ENCODE measurements at places on chromosomes 3 and 15.

- no peak for DNase-seq
Observed at GRCh38 chr15:90082140-90082715, 20.0 kb downstream of the IDH2 start.

GRCh38 chr3:140391061-140391460, 286.8 kb upstream of the TRIM42 start:
- DNase-seq: no peak

GRCh38 chr3:151563305-151563704, 102.4 kb upstream of the IGSF10 start:
- no peak for DNase-seq

- DNase-seq: no peak
Observed at GRCh38 chr3:108823227-108823626, 641 bp downstream of the TRAT1 start.

GRCh38 chr3:58009026-58009748, 965 bp downstream of the FLNB start:
- DNase-seq: peak; percentile 28

DNA sequence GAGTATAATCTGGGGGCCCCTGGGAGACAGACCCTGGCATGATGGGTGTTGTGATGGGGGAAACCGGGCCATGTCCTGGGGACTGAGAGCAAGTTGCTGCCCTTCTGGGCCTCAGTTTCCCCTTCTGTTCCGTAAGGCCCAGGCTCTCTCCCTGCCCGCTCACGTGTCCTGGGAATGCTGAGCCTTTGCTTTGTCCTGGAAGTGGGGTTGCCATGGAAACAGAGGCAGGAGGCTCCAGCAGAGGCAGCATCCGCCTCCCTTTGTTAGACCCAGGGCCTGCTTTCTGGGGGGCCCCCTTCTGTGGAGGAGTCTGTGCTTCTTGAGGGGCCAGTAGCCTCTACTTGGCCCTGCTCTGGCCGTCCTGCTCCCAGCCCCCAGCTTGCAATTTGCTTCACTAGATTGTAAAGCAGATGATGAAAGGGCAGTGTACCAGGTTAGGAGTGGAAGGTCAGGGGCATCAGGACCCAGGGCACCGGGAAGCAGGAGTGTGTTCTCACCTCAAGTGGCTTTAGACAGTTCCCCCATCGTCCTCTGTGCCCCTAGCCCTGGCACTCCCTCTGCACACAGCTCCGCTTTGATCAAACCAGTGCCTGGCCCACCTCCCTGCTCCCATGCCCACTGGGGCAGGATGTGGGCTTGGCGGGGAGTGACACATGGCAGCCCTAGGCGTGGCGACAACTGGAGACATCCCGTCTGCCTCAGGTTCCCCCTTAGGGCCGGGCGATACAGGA, 105.6 kb downstream of the FBLN2 start:
- DNase-seq: peak; percentile 60

- DNase-seq: no peak
Observed at GRCh38 chr3:107218864-107219269, 158.4 kb upstream of the CCDC54 start.

DNA sequence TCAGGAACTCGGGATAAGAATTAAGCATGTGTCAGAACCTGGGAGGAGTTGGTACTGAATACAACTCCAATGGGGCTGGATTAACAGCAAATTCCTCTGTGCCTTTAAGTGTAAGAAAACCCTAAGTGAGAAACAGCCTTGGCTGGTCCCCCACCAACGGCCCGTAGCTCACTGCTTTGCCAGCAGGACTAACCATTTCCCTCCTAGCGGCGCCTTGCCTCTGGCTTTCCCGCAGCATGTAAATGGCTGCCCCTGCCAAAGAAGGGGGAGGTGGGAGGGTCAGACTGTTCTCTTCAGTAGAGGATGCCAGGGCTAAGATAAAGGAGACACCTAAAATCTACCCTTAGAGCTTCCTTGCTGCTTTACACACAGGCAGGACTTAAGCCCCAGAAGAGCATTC, 51.0 kb upstream of the SH3GL3 start:
- DNase-seq: no peak

DNA sequence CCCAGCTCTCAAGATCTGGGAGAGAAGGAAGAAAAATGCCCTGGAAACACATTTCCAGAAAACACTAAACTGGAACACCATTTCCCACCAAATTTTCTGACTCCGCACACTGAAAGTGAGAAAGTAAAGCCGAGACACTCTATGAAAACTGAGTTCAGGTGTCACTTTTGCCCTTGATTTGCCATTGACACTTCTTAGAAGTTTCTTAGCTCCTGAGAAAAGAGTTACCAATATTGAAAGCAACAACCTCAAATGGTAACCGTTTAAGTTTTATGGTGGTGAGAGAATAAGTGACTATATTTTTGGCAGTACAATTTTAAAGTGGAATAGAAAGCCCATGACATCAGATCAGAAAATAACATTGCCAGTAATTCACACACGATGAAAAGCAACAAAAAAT, 39.0 kb downstream of the CD86 start:
- no peak for DNase-seq

GRCh38 chr3:189122526-189123205, 49.1 kb upstream of the TPRG1 start:
- no peak for DNase-seq

GRCh38 chr3:171566803-171567422, 106.7 kb upstream of the TNIK start:
- DNase-seq: no peak

DNA sequence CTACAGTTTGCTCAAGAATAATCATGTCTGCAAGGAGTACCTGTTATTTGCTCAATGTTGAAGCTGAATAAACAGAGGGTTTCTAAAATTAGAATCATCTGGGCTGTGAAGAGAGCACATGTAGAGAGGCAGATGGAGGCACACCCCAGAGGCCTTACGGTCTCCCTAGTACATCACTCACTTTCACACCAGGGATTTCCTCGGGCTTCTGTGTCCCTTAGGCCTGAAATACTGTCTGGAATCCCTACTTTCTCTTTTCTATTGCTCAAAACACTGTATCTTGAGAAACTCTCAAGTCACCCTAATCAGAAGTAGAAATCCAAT, 473.7 kb upstream of the ROBO2 start:
- DNase-seq: no peak

- DNase-seq: no peak
Observed at GRCh38 chr15:72999586-72999985, 52.7 kb upstream of the NEO1 start.

DNA sequence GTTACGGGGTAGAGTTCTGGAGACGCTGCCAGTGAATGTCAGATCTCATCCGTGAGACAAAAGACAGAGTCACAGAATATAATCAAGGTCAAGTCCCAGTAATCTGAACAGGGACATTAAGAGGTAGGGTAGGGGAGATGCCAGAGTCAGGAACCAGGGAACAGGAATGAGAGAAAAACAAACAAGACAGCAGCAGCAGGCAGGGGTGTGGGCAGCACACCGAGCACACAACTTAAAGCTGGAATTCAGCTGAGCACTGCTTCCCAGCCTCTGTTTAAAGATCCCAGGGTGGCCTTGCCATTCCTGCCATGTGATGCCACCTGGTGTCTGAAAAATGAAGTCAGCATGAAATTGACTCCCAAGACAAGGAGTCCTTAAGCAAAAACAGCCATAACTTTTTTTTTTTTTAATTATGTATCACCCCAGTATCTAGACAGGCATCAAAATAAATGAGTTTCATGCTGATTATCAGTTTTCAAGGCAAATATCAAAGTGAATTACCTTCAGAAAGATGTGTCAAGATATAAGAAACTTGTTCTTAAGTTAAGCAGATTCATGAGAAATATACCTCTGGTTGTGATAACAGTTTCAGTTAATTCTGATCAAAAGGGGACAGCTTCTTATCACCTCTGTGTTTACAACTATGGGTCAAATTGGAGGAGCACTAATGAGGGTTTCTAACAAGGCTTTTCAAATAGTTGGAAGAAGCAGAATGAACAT, 203.7 kb downstream of the SLC9A9 start:
- DNase-seq: no peak

GRCh38 chr15:40082195-40082883, 26.3 kb downstream of the BMF start:
- DNase-seq: no peak

DNA sequence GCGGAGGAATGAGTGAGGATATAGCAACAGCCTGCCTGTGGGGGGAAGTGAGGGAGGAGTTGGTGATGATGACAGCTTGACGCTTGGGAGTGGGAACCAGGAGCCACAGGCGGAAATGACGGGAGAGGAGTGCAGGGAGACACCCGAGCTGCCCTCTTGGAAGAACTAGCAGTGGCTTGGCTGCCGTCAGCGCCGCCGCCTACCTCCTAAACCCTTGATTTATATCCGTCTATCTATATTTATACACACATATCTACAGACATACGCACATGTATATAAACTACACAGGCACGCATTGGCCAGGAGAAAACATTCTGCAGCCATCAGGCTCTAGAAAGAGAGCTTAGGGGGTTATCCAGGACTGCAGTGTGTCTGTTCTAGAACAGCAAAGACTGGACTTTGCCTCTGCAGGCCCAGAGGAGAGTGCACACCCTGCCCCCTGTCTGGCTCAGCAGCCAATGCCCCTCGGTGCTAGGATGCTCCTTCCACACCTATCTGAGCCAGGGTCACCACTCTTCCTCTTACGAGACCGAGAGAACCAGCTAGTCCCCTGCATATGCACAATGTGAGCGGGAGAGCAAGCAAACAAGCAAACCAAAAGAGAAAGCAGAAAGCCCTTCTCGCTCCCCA, 45.3 kb upstream of the MAGEF1 start:
- DNase-seq: no peak

DNA sequence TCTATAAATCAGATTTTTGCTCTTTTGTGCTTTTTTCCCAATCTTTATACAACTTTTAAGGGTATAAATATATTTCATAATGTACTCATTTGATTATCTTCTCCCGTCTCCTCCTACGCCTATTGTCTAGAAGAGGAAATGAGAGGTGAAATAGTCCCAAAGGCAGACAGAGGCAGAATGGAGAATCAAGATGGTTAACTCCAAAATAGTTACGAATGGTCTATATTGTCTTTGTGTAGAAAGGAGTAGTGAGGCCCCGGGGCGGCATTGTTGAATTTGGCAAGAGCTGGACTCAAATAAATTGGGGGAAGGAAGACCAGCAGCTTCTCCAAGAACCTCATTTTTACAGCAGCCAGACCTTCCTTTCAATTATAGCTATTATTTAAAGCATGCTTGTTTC, 23.9 kb downstream of the ITPR1 start:
- no peak for DNase-seq

- peak; percentile 6 for DNase-seq
Observed at GRCh38 chr15:97961067-97961954, 808 bp downstream of the ARRDC4 start.

GRCh38 chr15:39161096-39161495, 419.8 kb upstream of the THBS1 start:
- no peak for DNase-seq

DNA sequence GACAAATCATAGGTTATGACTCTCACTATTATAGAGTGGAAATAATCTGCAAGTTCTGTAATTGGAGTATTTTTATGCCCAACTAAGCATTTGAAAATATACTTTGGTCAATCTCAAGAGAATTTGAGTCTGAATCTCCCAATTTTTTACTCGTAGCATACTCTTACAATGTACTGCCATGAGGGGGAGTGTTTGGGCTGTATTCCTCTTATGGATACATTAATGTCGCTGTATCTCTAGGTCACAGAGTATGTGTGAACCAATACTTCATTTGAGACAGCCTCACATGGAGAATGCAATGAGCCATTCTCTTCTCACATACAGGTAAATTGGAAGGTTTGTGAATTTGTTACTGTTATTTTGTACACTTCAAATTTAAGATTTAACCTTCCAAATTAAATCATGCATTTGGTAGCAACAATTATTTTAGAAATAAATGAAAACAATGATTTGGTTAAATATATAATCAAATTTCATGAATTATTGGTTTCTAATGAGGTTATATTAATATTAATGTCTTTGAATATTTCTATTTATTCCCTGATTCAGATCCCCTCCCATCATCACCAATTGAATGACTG, 5.5 kb upstream of the CD200 start:
- DNase-seq: peak; percentile 58

- DNase-seq: peak; percentile 29
Observed at GRCh38 chr3:185308126-185308754, 54.4 kb upstream of the EHHADH start.

DNA sequence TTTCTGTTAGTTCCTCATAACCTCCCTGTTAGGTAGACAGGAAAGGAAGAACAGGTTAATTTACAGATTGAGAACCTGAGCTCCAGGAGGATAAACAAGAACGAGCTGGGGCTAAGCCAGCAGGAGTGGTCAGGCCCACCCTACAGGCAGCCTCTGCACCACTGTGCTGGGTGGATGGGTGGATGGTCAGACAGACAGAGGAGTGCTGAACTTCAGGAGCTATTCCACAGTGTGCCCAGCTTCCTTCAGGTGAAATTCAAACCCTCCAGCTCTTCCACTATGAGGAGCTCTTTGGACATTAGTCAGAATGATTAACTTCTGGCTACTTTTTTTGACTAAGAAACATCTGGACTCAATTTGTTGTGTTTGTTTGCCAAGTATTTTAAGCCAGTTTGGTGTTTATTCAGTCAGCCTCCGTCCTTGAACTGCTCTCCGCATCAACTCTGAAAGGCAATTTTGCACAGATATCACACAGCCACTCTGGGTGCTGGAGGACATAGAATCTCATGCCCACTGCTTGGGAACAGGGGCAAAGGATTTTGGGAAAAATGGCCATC, 361.9 kb downstream of the CLSTN2 start:
- no peak for DNase-seq

DNA sequence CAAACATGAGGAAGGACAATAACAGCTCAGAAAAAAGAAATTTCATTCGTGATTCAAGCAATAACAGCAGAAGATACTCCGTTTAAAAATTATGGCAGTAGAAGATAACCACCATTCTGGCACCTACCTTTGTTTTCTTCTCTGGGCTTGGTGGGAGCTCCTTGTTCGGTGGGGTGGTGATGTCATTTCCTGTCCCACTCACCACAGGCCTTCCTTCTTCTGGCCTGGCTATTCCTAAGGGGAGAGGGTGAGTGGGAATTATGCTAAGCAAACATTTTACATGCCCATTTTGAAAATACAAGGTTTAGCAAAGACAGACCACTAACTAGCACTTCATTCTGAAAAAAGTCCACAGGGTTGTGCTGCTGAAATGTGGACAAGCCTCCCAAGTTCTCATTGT, 74.4 kb downstream of the DHX30 start:
- DNase-seq: no peak

- DNase-seq: peak; percentile 51
Observed at GRCh38 chr15:76340803-76341365, 4.3 kb downstream of the ISL2 start.

GRCh38 chr3:138434276-138434874, at the start of gene ESYT3:
Gene ESYT3 (plus strand): TSS chr3:138434616. CDS start chr3:138434799, 183 bp downstream.
- peak; percentile 7 for DNase-seq

GRCh38 chr3:129327510-129327909, 48.8 kb downstream of the HMCES start:
- no peak for DNase-seq

GRCh38 chr15:49621887-49622286, 1.0 kb downstream of the DTWD1 start:
- DNase-seq: no peak

GRCh38 chr15:63040509-63040908, 2.0 kb upstream of the TPM1 start:
- DNase-seq: no peak

- no peak for DNase-seq
Observed at GRCh38 chr3:181050738-181051137, 61.2 kb upstream of the DNAJC19 start.

- no peak for DNase-seq
Observed at GRCh38 chr3:126107203-126107939, 23.4 kb upstream of the SLC41A3 start.
